AG04449 (cell line): ENCODE measurements at places on chromosomes 5 and 9.

- DNase-seq = no peak
Observed at GRCh38 chr5:127887282-127887681, 184.1 kb downstream of the CCDC192 start.

- DNase-seq = no peak
Observed at GRCh38 chr5:148374690-148375360, 8.9 kb upstream of the FBXO38 start.

GRCh38 chr5:145637396-145637795 is 197.7 kb downstream of the PRELID2 start:
- no peak for DNase-seq

- DNase-seq = no peak
Observed at GRCh38 chr5:395921-396530, 47.0 kb upstream of the EXOC3 start.

DNA sequence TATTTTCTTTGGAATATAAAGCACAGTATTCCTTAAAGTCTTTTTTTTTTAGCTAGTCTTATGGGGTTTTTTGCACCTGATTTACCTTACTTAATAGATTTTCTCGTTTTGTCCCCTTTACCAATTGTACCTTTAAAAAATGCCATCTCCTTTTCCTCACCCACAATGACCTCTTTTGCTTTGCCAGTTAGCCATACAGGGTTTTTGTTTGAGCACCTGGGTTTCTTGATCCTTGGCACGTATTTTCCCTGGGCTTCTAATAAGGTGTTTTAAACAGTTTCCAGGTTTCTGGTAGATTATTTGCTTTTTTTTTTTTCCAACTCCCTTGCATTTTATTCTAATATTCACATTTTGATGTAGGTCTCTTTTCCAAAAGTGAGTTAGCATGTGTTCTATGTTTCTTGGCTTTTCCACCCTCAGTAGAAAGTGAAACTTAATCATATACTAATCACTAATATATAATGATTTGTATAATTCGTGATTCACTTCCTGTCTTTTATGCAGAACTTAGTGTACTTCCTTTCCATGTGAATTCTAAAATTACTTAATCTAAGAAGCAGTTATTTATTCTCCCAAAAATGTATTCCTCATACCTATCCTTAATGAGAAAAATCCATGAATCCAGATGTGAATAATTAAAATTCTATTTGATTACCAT is 673.9 kb upstream of the RGMB start:
- DNase-seq = no peak

- no peak for DNase-seq
Observed at GRCh38 chr9:94980947-94981722, 254.6 kb downstream of the AOPEP start.

- DNase-seq = no peak
Observed at GRCh38 chr9:1047591-1048230, 2.4 kb upstream of the DMRT2 start.

GRCh38 chr9:94173632-94174031 is 85.5 kb upstream of the ZNF169 start:
- DNase-seq = no peak

- DNase-seq = no peak
Observed at GRCh38 chr5:10695055-10695649, 65.9 kb downstream of the DAP start.

GRCh38 chr9:108374626-108375025 is 481.2 kb downstream of the ACTL7B start:
- DNase-seq = no peak
